GM20000 (cell line): ENCODE measurements at places on chromosomes 7 and 10.

DNA sequence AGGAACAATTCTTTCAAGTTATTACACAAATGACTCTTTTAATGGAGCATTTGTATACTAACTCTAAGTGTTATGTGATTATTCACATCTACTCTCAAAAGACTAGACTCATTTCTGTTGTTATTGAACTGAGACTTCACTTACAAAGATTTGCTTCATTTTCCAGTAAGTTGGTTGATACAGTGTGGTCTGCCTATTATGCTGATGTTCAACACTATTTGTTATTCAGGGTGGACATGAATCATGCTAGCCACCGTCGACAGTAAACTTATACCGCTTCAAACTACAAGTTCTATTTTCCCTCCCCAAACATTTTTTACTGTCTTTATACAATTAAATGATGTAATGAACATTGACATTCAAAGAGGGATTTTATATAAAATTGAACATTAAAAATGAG lies 84.5 kb downstream of the PRKG1 start:
- DNase-seq, result no peak

GRCh38 chr10:971150-971542 lies 17.1 kb upstream of the GTPBP4 start:
- DNase-seq, result no peak

- DNase-seq, result peak; percentile 56
Measured at GRCh38 chr10:117226813-117227451, 14.0 kb upstream of the SLC18A2 start.

DNA sequence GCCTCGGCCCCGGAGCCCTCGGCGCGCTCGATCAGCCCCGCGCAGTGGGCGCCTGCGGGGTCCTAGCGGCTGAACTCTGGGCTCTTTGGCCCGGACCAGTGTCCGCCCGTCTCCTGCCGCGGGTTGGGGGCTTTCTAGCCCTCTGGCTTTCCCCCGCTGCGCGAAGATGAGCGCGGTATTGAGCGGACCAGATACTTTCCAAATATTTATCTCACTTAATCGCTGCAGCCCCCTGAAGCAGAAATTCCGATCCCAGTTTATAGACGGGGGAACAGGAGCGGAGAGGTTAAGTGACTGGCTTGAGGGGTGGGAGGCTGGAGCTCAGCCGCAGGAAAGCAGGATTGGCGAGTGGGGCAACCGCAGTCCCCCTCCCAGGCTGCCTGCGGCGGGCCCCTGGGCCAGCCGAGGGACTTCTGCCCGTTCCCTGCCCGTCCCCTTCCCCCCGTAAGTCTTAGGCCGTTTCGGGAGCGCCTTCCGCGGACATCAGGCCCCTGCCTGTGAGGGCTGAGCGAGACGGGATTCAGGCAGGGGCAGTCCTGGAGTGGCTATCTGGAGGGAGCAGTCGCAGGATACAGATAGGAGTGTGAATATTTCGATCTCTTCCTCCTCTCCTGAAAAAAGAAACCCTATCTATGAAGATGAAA lies 565 bp downstream of the STRIP2 start:
- peak; percentile 25 for DNase-seq

DNA sequence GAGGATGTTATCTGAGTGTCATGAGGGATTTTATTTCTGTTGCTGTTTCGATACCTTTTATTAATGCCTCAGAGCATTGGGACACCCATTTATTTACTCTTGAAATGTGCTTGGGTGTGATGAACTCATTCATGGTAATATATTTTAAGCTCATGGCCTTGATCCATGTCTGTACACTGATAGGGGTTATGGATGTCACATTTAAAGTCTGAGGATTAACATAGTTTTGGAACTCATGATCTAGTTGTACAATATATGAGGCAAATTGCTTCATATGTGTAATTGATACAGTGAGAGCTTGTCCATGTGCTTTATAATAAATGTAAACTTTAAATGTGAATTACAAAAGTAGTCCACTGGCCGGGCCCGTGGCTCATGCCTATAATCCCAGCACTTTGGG lies 23.0 kb upstream of the ZRANB1 start:
- no peak for DNase-seq

DNA sequence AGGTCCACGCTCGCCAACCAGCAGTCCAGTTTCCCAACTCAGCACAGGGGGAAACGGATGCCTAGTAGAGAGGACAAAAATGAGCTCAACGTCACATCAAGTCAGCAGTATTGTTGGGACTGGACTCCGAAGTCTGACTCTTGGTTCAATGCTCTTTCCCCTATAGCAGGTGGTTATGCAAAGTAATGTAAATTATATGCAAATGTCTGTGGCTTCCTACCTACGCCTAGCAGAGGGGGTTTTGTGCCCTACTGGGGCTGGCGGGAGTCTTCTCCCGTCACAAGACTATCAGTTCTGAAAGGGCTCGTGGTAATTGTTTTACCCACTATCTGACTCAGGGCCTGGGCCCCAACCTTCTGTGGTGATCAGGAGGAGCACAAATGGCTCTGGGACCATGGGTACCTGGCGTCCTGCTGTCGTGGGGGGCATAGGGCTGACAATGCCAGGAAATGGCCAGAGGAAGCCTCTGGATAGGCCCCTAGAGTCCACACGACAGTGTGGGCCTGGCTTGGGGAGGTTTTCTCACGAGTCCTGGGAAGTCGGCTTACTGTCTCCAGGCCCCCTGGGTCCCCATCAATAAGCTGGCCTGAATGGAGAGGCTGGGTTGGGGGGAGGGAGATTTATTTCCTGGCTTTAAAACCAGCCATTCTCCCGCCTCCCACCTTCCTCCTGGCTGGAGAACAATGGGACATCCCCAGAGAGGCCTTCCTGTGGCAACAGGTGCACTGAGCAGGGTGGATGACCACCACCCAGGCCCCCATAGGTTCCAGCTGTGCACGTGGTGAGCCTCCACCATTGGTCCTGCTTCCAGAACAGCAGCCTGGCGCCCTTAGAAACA lies 41.8 kb downstream of the UNC5B start:
- no peak for DNase-seq

GRCh38 chr10:20181434-20181833 lies 365.2 kb downstream of the PLXDC2 start:
- no peak for DNase-seq

DNA sequence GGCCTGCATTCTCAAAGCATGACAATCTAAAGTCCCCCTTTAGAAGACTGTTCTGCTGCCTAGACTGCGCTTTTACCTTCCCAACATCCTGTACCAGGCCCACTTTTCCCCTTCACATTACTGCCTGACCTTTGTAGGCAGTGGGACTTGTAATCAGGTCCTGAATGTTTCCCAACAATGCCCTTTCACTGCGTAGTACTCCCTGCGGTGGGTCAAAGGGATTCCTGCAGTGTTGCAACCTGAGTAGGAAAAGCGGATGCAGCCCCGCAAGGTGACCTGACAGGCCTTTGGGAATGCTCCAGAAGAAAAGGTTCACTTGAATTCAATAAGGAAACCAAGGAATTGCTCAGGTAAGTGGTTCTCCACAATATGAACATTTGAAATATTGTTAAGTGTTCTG lies 4.9 kb upstream of the TCAF1 start:
- DNase-seq, result no peak

DNA sequence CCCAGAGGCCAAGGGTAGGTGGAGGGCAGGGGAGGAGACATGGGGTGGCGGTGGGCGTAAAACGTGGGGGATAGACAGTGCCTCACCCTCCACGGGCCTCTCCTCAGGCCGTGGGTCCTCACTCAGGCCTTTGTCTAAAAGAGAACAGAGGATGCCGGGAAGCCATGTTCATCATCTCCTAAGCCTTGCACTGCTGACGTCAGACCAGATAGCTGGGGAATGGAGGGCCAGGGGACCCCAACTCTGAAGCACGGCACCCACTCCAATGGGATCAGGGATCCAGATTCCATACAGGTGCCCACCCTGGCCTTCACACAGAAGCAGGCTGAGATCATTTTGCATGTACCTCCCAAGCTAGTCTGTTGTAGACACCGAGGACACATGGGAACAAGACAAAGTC lies 83.4 kb upstream of the TMEM248 start:
- DNase-seq, result no peak

GRCh38 chr7:134709197-134709596 lies 62.5 kb downstream of the BPGM start:
- no peak for DNase-seq

GRCh38 chr7:121938429-121938996 lies 65.6 kb downstream of the PTPRZ1 start:
- DNase-seq, result no peak

DNA sequence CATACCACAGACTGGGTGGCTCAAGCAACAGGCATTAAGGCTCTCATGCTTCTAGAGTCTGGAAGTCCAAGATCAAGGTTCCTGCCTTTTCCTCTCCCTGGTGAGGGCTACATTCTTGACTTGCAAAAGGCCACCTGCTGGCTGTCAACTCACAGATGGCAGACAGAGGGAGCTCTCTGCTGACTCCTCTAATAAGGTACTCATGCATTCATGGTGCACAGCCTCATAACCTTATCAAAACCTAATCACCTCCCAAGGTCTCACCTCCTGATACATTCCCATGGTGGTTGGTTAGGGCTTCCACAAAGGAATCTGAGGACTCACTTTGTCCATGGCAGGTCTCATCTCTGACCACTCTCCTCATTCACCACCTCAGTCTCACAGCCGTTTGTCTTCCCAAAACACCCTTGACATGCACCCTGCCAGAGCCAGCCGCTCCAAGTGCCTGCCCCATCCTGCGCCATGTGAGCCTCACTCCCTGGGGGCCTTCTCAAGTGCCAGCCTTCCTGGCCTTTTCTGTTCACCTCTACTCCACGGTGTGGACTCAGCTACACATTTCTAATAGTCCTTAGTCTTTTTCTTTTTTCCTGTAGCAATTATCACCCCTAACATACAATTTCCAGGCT lies 400.3 kb upstream of the ADARB2 start:
- DNase-seq, result peak; percentile 10
